Astrocyte (in vitro differentiated cells and primary cell): ENCODE measurements at places on chromosomes 13 and 19. TPM values are rescaled to one million over a fixed set of nuclear protein-coding genes. Genes with fewer than 3 reads are reported as not detected.

DNA sequence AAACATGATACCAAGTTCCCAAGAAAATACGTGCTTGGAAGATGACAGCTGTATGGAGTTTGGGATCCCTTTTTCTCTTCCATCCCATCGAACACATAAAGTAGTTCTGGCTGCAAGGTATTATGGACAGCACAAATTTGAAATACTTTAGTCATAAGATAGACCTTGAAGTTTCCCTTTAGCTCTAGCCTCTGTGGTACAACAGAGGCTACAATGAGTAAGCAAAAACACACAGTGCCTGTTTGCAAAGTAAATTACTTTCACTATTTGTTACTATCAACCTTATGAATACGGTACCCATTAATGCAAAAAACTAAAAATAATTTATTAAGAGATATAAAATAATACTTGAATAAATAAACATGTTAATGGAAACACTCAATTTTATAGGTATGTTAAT is 21.0 kb upstream of the LRCH1 start:
- DNase-seq = no peak

GRCh38 chr13:110546378-110546777 is 15.1 kb downstream of the RAB20 start:
- no peak for DNase-seq

- DNase-seq = peak; percentile 73
Observed at GRCh38 chr19:2711172-2711874, 8.8 kb upstream of the GNG7 start.

GRCh38 chr13:112713517-112714253 is 23.8 kb downstream of the ATP11A start:
- DNase-seq = no peak

GRCh38 chr19:18437491-18438330 is at the start of gene ISYNA1:
ISYNA1 (minus strand) TSS chr19:18438133; CDS start chr19:18437979, 154 bp downstream.
- no peak for DNase-seq

GRCh38 chr13:69547780-69548179 is 559.8 kb upstream of the ATXN8OS start:
- no peak for DNase-seq

Gene NLRP7
- not detected in 2 replicates for total RNA-seq
